ENCODE measurements at places on chromosomes 2 and 18.

- no peak for DNase-seq
Observed at GRCh38 chr2:128347701-128348539, 29.3 kb upstream of the HS6ST1 start.

- DNase-seq: no peak
Observed at GRCh38 chr2:123958011-123958410, 67.1 kb upstream of the CNTNAP5 start.

DNA sequence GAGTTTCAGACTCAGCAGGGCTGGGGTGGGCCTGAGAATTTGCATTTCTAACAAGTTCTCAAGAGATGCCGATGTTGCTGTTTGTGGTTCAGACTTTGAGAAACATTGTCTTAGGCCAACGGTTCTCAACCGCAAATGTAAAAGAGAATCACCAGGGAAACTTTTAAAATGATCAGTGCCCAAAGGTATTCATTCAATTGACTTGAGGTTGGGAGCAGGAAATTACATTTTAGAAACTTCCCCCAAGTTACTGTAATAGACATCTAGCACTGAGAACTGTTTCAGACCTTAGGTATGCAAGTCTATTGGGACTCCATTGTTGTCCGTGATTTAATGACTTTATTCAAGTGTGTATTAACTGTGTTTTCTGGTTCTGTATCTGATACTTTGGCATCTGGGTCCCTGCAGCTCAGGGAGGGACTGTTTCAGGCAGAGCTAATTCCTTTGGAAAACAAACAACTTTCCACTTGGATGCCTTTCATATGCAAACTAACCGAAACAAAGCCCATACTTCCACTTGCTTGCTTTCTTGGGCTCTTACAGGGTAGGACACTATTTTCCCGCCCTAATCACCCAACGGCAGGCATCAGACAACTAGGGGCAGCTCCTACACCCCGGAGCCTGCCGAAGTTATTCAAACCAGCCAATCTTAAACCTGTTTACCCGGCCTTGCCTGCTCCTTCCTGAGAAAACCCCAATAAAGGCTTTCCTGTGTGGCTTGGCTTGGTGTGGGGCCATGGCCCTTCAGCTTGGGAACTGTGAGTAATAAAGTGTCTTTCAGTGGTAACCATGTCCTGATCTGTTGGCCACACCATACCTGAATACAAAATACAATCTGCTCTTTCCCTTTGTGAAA lies 97.6 kb downstream of the POLE4 start:
- DNase-seq: no peak

DNA sequence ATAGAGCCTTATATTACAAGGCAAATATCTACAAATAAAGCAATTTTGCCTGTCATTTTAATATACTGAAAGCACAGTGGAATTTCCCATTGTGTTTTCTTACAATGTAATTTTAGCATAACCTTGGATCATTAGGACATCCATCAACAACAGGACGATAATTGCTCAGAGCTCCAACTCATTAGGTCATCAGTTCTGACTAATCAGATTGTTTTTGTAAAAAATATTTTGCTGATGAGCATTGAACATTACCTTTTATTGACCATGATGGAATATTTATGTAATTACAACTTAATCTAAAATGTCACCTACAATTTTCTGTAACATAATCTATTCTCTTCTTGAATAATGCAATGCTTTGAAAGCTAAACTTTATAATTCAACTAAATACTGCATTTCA lies 215.3 kb upstream of the DSEL start:
- DNase-seq: no peak

DNA sequence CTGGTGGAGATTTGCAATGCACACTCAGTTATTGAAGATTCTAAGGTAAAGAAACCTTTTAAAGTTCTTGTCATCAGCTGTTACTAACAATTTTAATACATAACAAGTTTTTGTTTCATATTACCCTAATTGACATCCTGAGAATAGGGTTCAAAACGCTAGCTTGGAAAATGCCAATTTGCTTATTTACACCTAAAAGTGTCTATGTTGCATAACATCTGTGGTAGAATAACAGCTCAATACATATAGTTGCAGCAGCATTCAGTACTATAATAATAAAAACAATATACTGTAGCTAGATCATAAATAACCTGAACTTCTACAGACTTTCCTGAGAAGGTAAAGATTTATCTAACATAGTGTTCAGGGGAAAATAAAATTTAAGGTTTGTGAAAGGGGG lies 219.0 kb downstream of the OSR1 start:
- DNase-seq: no peak

DNA sequence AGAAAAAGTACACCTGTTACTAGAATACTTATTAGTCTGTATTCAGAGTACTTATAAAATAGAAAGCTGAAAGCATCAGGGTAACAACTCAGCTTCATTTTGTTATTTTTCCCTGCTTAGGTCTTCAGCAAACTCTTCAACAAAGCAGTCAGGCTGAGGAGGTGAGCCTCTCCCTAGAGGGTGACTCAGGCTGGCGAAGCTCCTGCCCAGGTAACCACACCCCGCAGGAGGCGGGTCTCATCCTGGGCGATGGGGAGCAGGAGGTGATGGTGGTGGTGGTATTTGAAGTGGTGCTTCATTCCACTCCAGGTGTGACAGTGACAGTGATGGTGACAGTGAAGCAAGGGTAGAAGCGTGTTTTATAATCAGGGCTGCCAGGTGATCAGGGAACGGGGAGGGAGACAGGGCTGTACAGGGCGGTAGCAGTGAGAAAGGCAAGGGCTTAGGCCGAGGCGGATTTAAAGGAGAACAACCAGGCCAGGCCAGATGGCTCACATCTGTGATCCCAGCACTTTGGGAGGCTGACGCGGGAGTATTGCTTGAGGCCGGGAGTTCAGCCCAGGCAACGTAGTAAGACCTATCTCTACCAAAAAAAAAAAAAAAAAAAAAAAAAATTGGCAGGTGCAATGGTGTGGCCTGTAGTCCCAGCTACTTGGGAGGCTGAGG lies 127.1 kb downstream of the SOCS6 start:
- DNase-seq: no peak

DNA sequence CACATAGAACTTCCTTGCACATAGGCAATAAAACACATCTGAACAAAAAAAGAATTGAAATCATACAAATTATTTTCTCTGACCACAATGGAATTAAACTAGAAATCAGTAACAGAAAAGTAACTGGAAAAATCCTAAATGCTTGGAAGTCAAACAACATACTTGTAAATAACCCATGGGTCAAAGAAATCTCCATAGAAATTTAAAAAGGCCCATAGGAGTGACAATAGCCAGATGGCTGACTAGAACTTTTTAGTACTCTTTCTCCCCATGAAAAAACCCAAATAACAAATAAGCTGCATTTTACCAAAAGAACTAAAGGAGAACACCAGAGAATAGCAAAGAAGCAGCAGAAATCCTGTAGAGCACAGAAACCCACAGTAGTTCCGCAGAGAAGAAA lies 139.2 kb upstream of the COL3A1 start:
- DNase-seq: no peak

- no peak for DNase-seq
Observed at GRCh38 chr2:183105402-183106134, 18.7 kb upstream of the NUP35 start.

- no peak for DNase-seq
Observed at GRCh38 chr2:201242571-201243277, 17.6 kb upstream of the CASP8 start.

- peak; percentile 49 for DNase-seq
Observed at GRCh38 chr2:42562474-42563144, 5.8 kb upstream of the MTA3 start.

- no peak for DNase-seq
Observed at GRCh38 chr18:12597760-12598159, 60.1 kb downstream of the SPIRE1 start.

DNA sequence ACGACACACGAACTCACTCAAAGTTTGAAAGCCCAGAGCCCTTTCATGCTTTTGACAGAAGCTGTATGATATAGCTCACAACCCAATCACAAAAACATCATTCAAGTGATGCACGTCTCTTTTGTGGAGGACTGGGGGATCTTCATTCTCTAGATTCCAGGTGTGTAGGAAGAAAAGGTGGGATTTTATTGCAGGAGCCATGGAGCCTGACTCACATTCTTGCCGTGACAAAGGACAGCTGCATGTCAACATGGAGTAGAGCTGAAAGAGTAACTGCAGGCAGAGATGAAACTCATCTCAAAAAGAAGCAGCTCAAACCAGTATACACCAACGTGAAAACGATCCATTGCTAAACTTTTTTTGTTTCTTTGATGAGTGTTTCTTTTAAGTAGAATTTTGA lies 50.9 kb upstream of the PDE1A start:
- DNase-seq: no peak
